ENCODE measurements at places on chromosomes 13 and 19.

DNA sequence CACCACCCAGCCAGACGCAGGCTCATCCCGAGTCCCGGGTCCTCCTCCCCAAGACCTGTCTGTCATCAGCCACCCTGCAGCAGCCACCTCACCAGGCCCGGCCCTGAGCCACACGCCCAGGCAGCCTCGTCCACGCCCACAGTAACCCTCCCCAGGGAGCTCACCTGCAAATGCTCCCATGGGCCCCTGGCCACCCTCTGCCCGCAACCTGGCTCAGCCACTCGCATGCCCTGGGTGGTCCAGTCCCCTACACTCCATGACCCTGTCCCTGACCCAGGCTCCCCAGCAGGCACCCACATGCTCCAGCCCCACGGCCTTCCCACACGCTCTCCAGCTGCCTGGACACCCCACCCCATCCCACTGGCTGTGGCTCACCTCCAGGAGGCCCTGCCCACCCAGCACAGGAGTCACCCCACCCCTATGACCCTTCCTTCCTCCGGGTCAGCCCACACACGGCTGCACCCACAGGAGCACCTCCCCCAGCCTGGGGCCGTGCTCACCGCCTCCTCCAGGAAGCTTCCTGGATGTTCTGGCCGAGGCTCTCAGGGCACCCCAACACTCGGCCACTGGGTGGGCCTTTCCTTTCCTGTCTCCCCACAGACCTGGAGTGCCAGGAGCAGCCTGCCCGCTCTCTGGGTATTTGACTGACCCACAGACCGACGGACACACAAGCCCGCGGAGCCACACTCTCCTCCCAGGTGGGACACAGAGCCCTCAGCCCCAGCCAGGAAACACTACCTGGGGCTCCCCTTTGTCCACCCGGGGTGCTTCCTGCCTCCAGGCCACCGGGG lies 3.6 kb downstream of the TMEM259 start:
- no peak for DNase-seq

GRCh38 chr13:113098162-113098732 lies 7.3 kb upstream of the F7 start:
- DNase-seq: peak; percentile 70

DNA sequence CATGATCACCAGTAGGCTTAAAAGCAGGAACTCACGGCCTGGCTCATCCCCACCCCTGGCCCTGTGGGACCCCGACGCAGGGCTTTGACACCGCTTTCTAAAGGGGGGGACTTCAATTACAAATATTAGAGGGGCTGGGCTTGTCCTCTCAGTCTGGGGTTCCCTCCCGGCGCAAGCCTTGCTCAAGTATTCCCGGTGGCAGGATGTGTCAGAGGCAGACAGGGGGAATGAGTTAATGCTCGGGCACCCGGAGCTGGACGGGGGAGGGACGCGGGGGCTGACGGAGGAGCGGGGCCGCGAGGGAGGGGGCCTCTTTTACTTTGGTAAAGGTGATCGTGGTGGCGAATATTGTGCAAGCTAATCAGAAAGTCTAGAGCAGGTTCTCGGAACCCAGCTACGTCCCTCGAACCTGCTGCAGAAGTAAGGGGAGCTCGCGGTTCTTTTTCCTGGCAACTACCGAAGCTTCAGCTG lies 1.1 kb downstream of the FGF14 start:
- peak; percentile 55 for DNase-seq

- DNase-seq: no peak
Measured at GRCh38 chr13:62129000-62129551, 713.4 kb upstream of the PCDH20 start.

DNA sequence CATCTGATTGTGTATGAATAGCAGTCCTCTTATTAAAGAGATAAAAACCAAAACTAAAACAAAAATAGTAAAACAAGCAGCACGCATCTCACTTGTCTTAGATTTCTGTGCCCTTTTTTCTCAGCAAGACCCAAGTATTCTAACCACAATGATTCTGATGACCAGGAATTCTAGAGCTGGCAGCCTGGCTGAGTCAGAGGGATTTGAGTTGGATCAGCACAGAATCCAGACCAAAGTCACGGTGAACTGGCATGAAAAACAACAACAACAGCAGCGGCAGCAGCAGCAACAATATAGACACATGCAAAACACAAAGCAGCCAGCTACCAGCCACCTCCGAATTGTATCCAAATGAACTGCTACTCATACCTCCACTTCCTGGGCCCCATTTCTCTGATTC lies 360.5 kb downstream of the KCNRG start:
- peak; percentile 48 for DNase-seq

DNA sequence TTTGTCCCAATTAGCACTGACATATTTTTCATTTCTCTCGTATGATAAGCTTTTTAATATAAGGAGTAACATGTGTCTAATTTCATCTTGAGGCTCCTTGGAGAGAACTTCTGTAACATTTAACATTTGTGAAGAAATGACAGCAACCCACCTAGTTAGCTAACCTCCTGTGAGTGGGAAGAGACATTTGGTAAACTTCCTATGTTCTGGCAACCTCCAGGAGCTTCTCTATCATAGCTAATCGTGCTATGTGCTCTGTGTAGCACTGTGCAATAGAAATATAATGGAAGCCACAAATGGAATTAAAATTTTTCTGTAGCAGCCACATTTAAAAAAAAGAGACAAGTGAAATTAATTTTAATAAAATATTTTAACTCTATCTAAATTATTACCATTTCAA lies 5.4 kb upstream of the OLFM4 start:
- DNase-seq: no peak

- DNase-seq: peak; percentile 79
Measured at GRCh38 chr19:13181747-13182388, 31.7 kb downstream of the IER2 start.

- no peak for DNase-seq
Measured at GRCh38 chr13:114140906-114141250, 8.5 kb upstream of the RASA3 start.

DNA sequence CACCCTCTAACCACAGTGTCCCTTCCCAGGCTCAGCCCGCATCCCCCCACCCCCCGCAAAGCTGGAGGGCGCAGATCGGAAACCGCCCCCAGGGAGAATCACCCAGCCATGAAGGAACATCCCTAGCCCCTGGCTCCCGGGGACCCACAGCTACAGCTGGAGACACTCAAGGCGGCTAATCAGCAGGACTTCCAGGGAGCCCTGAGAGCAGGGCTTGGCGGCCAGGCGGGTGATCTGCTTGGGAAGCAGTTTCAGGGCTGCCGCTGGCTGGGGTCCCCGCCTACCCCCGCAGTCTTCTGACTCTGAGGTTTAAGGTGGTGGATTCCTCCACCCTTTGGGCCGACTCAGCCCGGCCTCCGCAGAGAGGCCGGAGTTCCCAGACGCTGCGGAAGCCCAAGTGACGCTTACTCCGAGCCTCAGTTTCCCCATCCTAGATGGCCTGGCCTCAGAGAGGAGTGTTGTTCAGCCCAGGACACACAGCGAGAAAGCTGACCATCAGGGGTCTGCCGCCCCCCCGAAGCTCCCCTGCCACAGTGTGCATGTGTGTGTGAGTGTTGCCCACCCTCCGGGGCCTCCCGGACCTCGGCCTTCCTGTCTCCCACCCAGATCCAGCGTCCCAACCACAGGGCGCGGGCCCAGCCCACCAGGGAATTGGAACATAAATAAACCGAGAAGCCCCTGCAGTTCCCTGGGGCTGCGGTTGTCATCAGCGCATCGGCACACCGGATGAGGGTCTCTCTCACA lies 9.8 kb downstream of the FUT6 start:
- DNase-seq: no peak

GRCh38 chr19:56356944-56357343 lies 36.4 kb downstream of the ZNF582 start:
- no peak for DNase-seq

- peak; percentile 11 for DNase-seq
Measured at GRCh38 chr13:46926916-46927590, 30.2 kb upstream of the HTR2A start.

DNA sequence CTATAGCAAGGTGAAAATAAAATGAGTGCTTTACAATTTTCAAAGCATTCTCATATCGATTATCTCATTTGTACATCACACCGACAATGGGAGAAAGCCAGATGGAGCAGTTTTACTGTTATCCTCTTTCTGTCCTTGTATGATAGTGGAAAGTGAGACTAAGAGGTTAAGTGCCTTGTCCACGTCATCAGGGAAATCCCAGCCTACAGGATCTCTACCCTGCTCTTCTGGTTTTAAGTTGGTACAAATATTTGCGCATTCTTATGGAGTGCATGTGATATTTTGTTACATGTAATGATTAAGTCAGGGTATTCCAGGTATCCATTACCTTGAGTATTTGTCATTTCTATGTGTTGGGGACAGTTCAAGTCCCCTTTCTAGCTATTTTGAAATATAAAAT lies 12.4 kb upstream of the ENOX1 start:
- no peak for DNase-seq

- DNase-seq: no peak
Measured at GRCh38 chr19:21463449-21464105, 41.8 kb upstream of the ZNF429 start.

DNA sequence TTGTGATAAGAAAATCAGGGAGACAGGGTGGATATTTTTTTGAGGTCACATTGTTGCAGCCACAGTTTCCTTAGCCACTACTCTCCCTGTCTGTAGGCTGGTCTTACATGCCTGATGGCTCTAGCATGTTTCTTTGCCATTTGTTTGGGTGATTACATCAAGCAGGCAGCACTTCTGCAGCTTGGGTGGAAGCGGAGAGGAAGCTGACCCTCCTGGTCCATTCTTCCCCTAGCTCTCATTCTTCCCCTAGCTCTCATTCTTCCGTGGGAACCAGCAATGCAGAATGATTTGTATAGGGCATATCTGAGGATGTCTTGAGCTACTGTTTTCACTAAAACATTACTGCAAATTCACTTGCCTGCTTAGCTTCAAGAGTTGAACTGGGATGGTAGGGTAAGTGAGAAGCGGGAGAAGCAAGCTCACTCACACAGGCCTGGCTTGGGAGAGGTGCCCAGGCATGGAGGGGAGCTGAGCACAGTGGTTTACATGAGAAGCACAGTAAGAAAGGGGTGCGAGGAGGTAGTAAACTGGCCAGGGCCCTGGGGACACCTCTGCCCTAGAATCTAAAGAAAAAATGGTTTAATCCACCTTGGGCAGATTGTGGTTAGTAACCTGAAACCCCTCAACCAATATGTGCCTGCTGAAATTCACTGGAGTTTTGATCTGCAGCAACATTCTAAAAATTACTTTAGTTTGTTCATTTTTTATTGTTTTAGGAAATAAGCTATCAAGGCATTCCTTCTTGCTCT lies 538.9 kb downstream of the RFC3 start:
- no peak for DNase-seq

GRCh38 chr13:61086087-61086486 lies 329.6 kb downstream of the PCDH20 start:
- no peak for DNase-seq

DNA sequence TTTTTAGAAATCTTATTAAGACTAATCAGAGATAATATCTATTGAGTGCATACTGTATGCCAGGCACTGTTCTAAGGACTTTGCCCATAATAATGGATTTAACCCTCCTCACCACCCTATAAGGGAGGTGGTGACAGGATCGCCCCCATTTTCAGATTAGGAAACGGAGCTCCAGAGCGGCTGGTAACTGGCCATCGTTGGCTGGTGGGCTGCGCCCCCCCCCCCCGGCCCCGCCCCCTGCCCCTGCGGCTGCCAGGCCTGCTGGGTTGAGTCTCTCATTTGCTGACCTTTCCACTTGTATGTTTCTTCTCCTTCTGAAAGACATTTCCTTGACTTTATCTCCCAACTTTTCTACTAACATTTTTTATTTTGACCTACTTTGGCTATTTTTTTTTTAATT lies 8.5 kb downstream of the ARHGEF7 start:
- DNase-seq: no peak

GRCh38 chr19:42052241-42052863 lies 17.7 kb downstream of the GRIK5 start:
- DNase-seq: no peak

GRCh38 chr13:31267126-31267784 lies 67.5 kb downstream of the B3GLCT start:
- no peak for DNase-seq

- DNase-seq: no peak
Measured at GRCh38 chr13:21234526-21234925, 58.1 kb downstream of the MRPL57 start.

DNA sequence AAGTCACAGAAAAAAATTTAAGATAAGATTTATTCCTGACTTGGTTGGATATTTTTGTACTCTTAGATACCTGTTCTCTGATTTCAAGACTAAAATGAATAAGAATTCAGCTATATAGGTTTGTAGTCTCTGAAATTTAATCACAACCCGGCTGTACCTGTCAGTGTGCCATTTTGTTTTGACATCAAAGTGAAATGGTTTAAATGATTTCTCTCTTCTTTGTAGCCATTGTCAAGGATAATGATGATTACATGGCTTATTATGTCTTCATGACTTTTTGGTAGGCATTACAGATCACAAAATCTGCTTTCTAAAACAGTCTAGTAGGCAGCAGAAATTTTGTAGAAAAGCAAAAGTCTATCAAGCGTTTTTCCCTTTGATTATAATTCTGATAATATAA lies 72.5 kb downstream of the PCDH17 start:
- no peak for DNase-seq

DNA sequence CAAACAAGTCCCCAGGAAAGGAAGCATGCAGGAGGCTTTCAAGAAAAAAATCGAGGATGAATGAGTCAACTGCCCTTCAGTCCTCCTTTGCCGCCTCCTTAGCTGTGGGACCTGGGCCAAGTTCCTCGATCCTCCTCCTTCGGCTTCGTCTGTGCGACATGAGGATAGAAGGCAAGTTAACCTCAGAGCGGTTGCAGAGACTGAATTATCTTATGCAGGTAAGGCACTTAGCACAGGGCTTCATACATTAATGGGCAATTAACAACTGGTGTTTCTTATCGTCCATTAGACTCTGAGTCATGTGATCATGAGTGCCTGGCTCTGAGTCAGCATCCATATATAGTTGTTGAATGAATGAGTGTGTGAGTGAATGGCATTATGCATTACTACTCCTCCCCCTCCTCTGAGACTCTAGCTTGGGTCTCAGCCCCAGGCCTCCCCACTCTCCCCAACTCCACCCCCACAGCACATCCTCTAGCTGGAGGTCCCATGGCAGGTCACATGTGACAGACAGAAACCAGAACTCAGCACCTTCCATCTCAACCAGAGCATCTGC lies 1.6 kb upstream of the TTC9B start:
- peak; percentile 76 for DNase-seq

DNA sequence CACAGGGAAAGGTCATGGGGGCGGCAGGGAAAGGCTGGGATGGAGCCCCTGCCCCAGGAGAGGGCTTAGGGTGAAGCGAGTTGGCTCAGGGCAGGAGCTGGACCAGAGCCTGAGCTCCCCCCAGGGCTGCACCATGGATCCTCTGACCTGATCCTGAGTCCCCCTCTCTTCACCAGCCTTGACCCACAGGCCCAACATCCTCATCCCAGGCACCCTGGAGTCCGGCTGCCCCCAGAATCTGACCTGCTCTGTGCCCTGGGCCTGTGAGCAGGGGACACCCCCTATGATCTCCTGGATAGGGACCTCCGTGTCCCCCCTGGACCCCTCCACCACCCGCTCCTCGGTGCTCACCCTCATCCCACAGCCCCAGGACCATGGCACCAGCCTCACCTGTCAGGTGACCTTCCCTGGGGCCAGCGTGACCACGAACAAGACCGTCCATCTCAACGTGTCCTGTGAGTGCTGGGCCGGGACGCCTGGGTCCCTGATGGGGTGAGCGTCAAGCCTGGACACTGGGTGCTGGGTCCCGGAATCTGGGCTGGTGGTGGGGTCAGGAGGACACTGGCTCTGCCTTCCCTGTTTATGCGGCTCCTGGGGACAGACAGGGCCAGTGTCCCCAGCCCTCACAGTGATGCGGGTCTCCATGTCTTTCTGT lies 842 bp downstream of the SIGLEC9 start:
- DNase-seq: no peak

All from AG08396 (cell line).